ENCODE measurements at places on chromosomes 3 and 15. TPM values are rescaled to one million over a fixed set of nuclear protein-coding genes. Genes with fewer than 3 reads are reported as not detected.
A peak's percentile ranks its signal among the peaks of the same experiment; 100 is the strongest.

Gene GOLGA8Q
- total RNA-seq: 0.53 TPM

Gene STRIT1
- total RNA-seq: not detected

Gene MORC1
- 0.10 TPM for total RNA-seq

Gene RPL29
- 392 TPM for total RNA-seq

Gene ISLR
- total RNA-seq: 2.3 TPM

GRCh38 chr15:60095711-60096110 lies 91.6 kb downstream of the FOXB1 start:
- no peak for DNase-seq

GRCh38 chr3:59418836-59419235 lies 369.0 kb upstream of the CFAP20DC start:
- DNase-seq: no peak

DNA sequence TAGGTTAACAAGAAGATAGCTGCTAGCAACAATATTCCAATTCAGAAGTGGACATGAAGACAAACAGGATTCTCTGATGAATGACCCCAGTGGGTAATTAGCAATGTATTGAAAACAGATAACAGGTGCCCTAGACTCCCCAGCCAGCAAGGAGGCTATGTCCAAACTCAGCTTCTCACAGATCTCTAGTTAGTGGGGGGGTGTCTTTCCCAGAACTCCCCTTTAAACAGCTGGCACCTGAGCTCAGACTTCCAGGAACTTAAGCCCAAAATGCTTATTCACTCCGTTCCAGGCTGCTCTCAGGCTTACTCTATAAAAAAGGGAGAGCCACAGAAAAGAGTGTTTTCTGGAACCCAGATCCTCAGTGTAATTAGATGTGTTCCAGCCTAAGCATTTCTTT lies 423.0 kb upstream of the THBS1 start:
- no peak for DNase-seq

GRCh38 chr15:52808996-52809395 lies 18.9 kb upstream of the ONECUT1 start:
- DNase-seq: no peak

DNA sequence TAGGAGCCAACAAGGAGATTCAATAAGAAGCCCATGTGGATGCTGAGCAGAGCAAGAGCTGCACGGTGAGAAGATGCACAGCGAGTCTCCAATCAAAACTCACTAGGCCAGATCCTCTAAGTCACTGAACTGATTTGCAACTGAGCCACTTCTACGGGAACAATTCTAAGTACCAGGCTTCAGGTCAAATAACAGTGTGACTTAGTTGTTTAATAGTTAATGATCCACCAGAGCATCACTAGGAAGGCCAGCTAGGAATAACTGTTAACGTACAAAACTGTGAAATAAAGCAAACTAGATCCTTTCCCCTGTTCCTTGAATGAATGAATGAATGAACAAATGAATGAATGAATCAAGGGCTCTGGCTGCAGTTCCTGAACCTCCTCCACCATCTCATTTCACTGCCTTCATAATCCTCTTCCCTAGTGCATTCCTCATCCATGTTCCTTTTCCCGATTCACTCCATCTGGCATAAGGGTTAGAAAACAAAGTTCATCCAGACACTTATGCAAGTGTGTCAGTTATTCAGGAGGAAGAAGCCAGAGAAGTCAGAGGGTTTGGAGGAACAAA lies 59.7 kb downstream of the ATP8B4 start:
- DNase-seq: no peak

DNA sequence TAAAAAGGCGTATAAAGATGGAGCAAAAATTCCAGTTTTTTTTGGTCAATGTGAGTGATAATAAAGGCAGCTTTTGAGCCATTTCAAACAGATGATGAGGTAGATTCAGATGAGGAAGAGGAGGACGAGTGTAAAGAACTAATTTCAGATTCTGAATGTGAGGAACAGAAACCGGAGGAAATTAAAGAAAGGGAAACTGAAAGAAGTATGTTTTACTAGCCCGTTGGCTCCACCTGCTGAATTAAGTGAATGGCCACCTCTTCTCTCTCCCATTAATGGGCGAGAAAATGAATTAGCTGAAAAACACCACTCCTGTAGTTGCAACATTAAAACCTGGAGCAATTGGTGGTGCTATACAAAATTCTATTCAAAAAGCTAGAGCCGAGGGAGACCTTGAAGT lies 55.4 kb downstream of the CYP19A1 start:
- no peak for DNase-seq

DNA sequence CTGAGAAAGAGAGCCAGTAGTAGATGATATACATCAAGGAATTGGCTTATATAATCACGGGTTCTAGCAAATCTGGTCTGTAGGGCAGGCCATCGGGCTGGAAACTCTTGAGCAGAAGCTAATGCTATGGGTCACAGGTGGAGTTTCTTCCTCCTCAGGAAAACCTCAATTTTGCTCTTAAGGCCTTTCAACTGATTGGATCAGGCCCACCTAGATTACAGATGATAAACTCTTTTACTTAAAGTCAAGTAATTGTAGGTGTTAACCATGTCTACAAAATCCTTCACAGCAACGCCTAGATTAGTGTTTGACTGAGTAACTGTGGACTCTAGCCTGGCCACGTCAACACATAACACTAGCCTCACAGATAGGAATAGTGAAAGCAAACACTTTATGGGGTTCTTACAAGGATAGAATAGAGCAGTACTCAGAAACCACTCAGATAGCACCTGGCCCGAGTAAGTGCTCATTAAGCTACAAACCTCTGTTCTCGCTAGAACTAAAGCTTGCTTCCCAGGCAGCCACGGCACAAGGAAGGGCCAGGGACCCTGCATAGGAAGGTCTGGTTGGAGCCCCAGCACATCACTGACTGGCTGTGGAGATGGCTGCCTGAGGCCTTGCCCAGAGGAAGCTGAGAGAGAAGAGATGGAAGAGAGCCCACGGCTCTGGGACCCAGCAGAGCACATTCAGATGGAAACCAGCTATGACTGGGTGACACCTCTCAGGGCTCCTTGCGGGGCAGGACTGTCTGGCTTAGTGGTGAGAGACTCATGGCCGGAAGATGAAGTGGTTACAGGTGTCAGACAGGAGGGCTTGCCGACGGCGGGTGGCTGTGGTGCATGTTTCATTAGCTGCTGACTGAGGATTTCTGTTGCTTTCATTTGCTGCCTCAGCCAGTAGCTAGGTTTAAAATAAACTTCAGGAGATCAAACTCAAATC lies 202.5 kb upstream of the TLE3 start:
- no peak for DNase-seq

DNA sequence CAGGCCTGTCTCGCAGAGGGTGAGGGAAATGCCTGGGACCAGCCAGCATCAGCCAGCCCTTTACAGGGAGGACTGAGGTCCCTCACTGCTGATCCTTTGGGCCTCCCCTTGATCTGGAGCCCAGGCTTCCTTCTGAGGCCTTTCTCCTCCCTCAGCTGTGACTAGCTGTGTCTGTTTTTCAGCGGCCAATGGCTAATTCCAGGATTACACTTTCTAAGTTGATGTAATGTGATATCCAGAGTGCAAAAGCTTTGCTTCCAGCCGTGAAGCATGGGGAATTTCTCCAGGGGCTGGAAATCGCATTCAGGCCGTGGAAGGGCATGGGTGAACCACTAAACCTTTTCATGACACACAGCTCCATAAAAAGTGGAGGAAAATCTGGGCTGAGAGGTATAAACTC lies 157.6 kb downstream of the SHQ1 start:
- no peak for DNase-seq

DNA sequence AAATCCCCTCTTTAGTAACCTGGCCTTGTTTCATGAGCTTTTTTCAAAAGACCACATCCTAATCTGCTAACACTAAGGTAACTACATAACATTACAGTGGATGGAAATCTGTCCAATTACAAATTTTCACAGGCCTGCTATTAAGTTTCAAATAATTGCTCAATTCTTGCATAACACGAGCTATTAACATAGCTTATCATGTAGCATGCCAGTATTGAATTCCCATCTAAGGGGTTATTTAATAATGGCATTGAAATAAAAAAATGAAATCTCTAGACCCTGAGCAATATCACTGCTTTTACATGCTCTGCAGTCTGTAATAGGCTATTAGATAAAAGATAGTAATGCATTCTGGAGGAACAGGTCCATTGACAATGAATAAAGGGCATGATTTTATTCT lies 748.3 kb upstream of the NECTIN3 start:
- no peak for DNase-seq

DNA sequence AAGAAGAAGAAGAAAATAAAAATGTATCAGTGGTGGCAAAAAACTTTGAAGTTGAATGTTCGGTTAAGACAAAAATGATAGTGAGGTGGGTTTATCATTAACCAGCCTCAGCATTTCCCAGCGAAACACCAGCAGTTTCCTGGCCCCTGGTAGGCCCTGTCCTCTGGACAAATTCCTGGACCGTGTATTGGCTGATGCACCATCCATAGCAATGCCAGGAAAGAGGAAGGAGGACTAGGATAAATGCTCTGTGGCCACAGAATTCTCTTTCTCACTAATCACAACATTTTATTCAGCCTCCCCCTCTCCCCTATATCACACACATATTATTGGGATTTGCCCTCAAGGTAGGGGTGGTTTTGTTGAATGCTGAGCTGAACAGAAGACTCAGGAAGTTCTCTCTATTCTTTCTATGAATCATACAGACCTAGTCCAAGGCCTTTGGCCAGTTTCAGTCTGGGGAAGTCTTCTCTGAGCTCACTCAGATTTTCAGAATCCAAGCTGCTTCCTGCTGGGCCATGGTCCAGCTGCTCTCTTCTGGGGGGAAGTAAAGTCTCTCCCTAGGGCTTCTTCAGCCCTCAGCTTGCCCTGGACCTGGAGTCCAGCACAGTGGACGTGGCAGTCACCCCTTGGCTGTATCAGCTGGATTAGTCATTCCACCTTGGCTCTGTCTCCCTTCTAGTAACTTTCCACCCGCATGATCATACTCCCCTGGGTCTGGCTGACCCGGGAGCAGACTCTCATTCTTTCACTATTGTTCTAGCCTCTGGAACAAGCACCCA lies 27.6 kb downstream of the SLC28A1 start:
- DNase-seq: peak; percentile 86

Data from left lobe of liver (tissue), 2 donors.